ENCODE measurements at places on chromosomes 2 and 18.

DNA sequence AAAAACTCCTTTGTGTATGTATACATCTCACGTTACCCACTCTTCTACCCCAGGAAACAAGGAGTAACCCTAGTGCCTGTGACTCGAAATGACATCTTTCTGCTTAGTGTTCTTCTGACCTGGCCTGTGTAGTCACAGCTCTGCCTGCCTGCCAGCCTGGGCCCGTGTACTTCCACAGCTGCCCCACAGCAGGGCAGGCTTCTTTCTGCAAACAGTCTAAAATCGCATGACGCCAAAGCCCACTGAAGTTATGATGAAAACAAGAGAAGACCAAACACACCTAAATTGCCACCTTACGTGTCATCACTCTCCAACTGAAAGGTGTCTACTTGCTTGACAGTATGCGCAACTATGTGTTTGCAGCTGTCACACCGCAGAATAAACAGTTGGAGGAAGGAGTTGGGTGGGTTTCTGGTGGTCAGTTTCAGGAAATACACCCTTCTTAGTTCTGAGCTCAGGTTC is 1.5 kb downstream of the GAREM1 start:
- no peak for DNase-seq

DNA sequence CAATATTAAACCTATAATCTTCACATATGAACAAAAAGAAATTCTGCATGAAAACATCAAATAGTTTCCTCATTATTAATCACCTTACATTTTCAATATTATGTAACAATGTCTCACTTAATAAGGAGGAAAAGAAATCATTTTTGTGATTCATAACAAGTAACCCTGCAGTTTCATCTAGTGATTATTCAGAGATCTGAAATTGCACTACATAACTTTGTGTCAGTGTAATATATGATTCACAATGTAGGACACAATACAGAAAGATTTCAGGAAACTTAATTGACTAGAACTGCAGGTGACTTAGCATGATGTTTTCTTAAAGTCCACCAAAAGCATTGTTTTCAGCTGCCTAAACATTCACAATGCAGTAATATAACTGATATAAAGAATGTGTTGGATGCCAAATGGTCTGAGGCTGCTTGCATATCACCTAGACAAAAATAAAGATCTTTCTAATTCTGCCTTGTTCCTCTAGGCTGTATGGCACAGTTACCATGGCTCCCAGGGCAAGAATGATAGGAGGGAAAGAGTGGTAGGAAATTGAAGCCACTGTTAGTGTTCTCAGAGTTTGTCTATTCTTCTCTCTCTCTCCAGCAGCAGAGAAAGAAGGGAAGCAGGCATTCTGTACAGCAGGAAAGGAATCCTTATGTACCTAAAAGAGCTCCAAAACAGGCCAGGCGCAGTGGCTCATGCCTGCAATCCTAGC is 366.6 kb downstream of the FSIP2 start:
- DNase-seq: no peak

- no peak for DNase-seq
Observed at GRCh38 chr2:47174733-47175361, 19.7 kb upstream of the STPG4 start.

DNA sequence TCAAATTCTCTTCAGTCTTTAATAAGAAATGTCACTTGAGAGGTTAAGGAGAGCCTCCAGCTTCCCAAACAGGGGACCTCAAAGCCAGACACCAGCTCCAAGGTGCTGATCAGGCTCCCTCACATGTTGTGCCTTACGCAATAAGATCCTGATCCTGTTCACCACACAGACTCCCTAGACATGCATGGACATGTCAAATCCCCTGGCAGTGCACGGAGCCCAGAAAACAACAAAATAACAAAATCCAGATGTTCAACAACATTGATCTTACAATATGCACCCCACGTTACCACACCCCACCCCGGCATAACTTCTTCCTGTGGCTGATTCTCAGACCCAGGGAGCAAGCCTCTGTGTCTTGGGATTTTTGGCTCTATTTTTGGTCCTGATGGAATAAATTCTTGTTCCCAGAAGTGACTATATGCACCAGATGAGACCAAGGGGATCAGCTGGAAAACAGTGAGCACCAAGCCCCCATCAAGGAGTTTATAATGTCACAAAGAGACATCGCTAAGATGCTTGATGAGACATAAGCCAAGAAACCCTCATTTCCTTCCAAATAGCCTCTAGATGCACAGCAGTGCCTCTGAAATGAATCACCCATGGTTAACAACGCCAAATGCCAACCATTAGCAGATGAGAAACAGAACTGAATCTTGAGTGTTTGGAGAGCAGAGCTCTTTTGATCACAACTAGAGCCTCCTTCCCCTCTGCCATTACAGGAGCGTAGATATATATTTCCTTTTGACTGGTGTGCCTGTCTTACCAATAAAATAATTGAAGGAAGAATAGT is 198.2 kb downstream of the PRKCE start:
- no peak for DNase-seq

- no peak for DNase-seq
Observed at GRCh38 chr2:241809383-241810306, 652 bp downstream of the NEU4 start.

GRCh38 chr18:79961527-79962291 is 2.7 kb upstream of the HSBP1L1 start:
- no peak for DNase-seq

- no peak for DNase-seq
Observed at GRCh38 chr18:55316486-55317184, 271.4 kb downstream of the TCF4 start.

DNA sequence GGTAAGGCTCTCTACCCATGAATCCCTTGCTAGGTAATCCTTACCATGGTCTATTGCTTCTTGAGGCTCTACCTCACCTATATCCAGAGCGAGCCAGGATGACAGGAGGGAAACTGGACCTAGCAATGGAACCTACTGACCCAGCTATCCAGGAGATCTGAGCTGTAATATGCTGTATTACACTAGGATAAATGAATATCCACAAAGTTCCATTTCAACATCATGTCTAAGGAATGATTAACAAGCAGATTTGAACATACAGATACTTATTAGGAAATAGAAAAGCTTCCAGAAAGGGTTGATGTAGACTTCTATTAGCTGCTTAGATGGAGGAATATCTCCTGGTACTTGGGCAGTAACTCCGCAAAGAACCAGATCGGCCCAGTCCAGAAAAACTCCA is 110.1 kb downstream of the BAZ2B start:
- no peak for DNase-seq

DNA sequence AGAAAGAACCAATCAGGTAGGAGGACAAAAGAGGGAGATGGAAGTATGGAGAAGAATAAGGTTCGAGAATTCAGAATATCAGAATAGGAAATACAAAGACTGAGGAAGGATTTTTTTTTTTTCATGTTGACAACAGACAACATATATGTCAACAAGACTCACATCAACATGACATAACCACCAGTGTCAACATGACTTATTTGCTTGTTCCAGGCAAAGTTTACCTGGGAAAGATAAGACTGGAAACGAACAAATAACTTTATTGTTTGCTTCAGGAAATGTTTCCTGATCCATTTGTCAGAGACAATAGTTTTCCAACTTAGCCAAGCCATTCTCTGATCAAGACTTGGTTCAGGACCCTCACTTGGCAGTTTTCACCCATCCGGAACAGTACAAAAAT is 321.9 kb upstream of the NETO1 start:
- DNase-seq: no peak

DNA sequence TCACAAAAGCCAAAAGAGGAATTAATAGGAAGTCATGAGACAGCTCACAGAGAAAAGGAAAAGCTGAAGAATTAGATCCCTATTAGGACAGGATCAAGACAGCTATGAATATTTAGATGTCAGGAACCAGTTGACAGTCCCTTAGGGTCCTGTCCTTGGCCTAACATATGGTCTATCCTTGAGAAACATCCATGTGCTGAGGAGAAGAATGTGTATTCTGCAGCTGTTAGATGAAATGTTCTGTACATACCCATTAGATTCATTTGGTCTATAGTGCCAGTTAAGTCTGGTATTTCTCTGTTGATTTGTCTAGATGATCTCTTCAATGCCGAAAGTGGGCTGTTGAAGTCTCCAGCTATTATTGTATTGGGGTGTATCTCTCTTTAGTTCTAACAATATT is 37.6 kb upstream of the SLC40A1 start:
- DNase-seq: no peak

DNA sequence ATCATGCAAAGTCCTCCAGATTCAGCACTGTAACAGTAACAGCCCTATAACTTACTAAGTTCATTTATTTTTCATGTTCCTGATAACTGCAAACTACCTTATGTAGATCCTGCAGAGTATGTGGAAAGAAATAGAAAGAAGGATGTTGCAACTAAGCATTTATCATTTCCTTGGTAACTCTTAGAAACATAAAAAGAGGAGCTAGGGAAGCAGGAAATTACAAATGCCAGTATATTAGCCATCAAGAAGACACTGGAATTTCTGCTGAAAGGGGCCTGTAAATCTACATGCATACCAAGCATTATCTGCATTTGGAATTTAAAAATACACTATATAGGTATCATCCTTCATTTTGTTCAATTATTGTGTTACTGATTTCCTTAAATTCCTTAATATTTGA is 66.8 kb downstream of the PDE11A start:
- peak; percentile 5 for DNase-seq

DNA sequence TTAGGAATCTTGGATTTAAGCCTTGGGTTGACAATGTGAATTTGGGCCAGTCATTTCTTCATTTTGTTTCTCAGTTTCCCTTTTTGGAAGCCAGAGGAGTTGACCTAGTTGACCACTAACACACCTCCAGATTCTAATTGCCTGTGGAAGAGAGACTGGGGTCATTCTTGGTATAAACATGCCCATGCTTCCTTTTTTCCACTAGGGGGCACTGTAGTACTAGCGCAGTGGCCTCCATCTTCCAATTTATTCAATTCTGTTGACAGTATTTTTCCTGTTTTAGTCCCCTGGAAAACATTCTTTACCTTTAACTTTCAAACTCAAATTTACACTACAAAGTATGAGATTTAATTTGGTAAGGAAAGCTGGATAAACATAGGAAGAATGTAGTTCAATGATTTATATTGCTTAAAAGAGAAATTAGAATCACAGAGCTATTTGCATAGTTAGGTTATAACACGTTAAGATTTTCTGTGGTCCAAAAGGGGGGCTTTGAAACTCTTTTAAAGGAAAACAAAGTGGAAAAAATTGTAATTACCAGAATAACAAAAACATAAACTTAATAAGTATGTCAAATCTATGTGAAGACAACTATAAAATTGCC is 57.5 kb upstream of the AGPS start:
- DNase-seq: peak; percentile 59

DNA sequence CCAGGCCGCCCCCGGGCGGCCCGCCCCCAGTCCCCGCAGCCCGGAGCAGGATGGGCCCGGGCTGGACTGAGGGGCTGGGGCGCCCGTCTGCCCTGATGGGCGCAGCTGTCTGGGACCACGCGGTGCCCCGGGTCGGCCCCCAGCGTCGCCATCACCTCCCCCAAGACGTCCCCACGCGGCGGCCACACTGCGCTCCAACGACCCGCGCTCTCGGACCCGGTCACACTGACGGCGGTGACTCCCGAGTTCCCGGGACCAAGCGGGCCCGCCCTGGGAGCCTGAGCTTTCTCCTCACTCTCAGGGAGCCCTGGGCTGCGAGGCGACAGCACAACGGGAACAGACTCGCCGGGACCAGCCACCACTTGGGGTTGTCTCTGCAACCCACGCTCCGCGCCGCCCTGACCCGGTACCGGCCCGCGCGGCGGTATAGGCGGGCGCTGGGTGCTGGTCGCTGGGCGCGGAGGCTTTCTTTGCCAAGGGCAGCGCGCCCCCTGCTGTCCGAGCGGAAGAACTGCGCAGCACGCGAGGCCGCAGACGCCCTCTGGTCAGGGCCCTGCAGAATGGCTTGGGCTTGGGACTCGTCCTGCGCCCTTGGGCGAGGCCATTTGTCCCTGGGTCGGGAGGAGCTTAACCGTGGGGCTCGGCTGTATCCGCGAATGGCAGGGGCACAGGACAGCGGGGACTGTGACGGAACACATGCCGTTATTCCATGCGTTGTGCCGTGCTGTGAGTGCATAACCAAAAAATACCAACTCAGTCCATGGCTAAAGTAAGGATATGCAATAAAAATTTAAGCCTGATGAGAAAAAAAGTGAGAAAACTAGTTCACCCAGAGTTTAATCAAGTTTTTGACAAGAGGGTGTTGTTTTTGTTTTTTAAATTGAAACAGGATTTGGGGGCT is 54.8 kb upstream of the ANKRD62 start:
- DNase-seq: peak; percentile 39

DNA sequence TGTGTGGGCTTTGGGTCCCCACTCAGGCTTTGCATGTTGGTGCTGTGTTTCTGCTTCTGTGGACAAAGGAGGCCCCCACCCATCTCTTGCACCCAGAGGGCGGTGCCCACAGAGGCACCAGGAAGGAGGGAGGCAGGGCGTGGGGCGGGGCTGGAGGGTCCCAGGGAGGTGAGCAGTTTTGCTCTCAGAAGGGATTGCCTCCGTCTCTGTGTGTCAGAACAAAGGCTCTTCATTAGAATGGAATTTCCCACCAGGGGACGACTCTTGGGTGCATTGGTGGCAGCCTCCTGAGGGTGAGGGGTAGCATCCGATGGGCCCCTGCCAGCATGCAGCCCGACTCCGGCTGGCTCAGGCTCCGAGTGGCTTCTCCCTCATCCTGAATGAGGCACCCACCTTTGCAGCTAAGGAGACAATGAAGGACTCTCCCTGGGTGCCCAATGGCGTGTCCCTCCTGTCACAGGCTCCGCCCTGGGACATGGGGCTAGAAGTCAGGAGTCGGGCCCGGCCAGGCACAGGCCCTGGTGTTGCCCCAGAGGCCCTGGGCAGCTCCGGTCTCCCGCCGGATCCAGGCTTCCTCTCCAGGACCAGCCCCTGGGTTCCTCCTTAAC is 7.0 kb upstream of the ERFE start:
- DNase-seq: no peak

DNA sequence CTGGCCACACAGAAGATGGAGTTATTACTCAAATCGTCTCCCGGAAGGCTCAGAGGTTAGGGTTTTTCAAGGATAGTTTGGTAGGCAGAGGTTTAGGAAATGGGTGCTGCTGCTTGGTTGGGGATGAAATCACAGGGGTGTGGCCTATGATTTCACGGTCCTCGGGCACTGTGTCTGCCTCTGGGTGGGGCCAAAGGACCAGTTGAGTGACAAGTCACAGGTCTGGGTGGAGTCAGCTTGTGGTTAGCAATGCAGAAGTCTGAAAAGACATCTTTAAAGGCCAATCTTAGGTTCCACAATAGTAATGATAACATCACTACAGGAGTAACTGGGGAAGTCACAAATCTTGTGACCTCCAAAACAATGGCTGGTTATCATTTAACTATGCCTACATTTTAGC is 387.8 kb downstream of the ZNF521 start:
- no peak for DNase-seq

- DNase-seq: no peak
Observed at GRCh38 chr2:7405861-7406715, 488.9 kb downstream of the RNF144A start.
